Hematopoietic multipotent progenitor cell treated with erythropoietin and hydrocortisone succinate and interleukin-3 and kit ligand, for 8 days (in vitro differentiated cells): ENCODE measurements at places on chromosomes 6 and 20.

DNA sequence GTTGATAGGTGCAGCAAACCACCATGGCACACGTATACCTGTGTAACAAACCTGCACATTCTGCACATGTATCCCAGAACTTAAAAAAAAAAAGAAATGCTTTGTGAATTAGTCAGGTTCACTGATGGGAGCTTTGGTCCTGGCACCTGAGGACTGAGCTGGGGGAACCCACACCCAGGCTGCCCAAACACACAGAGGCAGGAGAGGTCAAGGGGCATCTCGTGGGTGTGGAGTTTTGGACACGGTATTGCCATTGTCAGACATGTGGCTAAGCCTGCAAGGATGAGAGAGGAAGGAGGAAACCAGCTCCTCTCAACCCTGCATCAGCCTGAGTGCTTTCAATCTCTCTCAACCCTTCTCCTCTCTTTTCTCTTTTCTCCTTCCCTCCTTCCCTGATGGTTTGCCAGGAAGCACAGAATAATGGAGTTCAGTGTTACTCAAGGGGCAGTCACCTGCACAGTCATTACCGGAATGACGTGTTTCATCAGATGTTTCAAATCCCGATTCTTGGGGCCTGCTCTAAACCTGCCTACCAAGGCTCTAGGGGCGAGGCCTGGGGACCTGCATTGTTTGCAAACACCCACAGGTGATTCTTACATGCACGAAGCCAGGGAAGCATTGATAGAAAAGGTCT lies 89.9 kb upstream of the NEDD9 start:
- DNase-seq: no peak

DNA sequence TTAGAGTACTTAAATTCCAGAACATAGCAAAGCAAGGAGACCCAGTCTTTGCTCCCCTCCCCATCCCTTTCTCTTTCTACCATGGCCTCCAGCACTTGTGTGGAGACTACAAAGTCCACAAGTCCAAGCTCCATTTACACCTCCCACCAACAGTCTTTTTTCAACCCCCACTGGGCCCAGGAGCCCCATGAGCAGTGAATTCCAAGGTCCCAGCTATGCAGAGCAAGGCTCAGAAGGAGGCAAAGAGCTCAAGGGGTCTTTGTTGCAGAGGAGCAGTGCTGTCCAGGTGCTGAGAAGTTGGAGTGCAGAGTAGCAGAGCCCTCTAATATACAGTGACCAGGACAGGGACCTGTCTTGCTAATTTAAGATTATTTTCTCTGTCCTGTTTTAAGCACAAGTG lies 9.0 kb downstream of the PAK5 start:
- DNase-seq: no peak

GRCh38 chr6:85404564-85405174 lies 45.2 kb upstream of the NT5E start:
- DNase-seq: no peak

DNA sequence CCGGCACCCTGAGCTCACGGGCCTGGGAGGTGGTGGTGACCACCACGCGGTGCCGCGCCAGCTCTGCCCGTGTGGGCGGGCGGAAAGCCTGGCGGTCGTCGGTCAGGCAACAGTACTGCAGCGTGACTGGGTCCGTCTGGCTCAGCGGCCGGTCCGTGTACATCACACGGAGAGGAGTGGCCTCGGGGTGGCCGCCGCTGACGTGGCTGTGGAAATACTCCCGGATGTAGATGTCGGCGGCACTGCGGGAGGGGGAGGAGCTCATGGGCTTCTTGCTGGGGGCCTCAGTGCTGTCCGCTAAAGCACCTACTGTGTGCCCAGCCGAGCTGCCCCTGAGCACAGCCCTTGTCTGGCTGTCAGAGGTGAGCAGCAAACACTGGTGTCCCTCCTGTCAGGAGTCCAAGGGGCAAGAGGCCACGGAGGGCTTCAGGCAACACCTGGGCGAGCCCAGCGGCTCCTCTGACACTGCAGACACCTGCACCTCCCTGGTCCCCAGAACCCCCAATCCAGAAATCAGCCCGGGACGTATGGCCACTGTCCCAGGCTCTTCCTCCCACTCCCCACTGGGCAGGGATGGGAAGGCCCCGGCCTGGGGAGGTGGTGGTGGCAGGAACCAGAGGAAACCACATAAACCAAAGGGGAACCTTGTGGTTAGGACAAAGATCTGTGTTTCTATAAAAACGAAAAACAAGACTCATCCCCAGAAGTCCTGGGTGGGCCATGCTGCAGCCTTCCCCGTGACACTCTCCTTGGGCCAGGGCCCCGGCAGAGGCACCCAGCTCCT lies 6.5 kb downstream of the HELZ2 start:
- peak; percentile 47 for DNase-seq

DNA sequence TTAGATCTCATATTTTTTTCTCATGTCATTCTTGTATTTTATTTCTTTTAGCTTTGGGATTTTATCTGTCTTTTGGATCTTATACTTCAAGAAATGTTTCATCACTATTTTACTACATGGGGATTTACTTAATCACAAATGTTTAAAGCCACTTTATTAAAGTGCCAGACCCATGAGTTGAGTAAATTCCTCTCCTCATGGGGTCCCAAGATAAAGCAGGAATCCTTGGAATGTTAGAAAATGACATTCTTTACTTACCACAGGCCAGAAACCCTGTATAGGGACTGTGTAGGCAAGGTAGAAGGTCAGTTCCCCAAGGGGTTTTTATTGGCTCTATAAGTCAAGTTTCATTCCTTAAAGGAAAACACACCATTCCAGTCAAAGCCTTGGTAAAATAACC lies 28.4 kb upstream of the OR2J2 start:
- no peak for DNase-seq

DNA sequence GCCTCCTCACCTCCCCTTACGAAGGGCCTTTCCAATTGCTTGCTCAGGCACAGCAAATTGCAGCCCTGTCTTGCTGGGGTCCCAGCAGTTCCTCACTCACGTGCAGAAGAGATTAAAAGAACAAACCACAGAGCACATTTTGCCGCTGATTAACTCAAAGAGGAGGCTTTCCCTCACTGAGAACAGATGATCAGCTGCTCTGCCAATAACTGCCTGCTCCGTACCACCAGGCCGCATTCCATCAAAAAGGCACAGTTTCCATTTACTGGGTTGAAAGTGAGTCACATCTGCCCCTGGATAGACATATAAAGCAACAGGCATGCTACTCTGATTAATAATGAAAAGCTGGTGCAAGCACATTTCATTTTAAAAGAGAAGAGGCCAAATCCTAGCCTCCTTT lies 446.8 kb downstream of the PTPRT start:
- no peak for DNase-seq

DNA sequence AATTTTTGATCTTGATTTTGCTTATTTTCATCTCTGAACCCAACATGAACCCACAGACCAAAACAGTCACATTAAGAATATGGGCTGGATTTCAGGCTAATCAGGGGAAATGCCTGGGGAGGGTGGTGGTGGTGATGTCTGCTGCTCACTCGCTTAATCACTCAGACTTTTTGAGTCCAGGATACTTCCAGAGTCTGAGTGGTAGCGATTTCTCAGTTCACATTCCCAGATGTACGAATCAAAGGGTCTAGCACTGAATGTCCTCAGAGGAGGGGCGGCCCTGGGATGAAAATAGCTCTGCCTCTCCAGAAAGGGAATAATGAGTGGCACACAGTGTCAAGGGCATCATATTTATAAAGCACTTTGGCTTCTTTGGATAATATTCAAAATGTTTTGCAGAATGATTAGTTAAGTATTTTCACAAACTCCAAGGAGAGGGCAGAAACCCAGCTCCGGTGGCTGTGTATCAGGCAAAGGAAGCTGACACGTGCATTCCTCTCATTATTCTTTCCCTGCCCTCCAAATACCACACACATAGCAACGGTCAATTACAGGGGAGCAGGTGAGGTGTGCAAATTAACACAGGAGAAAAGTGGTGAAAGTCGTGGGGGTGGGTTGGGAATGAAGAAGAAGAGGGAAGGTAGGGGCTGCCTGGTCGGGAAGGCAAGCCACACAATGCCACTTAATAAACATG lies 345.2 kb upstream of the RSPO3 start:
- no peak for DNase-seq

- DNase-seq: no peak
Observed at GRCh38 chr20:25030649-25031207, 27.2 kb downstream of the ACSS1 start.

DNA sequence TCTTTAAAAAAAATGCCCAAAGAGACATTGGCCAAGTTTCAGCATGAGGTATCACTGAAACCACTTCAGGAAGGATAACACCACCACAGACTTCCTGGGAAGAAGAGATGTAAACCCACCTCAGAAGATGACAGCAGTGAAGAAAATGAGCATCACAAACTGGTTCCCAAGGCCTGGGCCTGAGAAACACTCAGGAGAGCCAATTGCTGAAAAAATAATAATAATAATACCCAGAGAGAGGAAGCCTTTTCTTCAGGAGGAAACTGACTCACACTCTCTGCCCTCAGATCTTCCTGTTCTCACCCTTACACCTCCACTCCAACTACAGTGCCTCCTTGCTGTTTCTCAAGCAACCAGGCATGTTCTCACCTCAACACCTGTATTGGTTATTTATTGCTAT lies 68.1 kb upstream of the MAFB start:
- DNase-seq: no peak

DNA sequence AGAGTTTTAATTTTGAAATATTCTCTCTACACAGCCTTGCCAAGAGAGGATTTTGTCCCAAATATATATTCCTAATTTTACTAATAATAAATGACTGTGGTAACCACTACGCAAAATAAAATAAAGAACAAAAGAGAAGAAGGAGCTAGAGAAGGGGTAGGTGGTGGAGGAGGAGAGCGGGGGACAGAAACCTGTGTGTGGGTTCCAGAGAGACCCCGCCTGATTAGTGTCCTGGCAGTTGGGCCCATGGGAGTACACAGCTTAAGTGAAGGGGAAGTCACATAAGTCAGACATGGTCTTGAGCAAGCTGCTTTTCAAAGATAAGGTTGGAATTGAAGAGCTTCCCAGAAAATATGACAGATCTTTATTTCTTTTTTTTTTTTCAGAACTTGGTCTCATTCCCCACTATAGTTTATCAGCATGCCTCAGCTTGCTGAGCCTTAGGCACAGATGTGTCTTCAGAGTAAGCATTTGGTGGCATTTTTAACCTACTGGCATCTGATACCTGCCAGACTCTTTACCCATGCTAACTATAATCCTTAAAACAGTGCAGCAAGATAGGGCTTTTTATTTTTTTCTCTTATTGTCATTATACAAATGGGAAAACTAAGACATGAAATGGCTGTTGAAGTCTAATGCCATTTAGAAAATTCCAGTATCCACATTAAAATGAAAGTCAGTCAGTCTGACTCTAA lies 9.6 kb upstream of the RHAG start:
- DNase-seq: peak; percentile 99

- no peak for DNase-seq
Observed at GRCh38 chr20:19115581-19115980, 96.9 kb upstream of the SLC24A3 start.

DNA sequence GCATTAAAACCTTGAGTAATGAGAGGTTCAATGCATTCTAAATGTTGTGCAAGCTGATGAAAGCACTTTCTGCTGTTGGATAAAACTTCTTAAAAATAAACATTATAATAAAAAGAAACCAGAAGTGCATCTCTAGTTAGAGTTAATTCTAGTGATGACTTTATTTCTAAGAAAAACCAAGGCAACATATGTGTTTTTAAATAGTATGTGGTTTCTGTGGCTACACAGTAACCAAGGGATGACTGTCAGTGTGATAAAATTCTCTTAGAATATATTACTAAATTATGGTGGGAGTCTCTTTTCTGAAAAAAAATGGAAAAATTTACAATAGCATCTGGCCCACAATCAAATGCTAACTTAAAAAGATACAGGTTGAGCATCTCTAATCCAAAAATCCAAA lies 117.0 kb downstream of the ME1 start:
- DNase-seq: no peak

DNA sequence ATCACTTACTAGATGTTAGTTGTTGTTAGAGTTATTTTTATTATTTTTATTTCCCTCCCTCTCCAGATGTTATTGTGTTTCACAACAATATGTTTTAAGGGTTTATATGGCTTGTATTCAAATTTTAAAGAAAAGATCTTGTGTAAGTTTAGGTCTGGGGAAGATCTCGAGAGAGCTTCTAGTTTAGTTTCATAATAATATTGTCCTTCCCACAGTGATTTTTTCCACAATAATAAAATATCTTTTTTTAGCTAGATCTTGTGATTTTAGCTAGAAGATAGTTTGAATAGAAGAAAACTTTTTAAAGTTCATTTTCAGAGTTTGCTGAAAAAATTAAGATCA lies 55.0 kb downstream of the ADGRG6 start:
- DNase-seq: no peak

DNA sequence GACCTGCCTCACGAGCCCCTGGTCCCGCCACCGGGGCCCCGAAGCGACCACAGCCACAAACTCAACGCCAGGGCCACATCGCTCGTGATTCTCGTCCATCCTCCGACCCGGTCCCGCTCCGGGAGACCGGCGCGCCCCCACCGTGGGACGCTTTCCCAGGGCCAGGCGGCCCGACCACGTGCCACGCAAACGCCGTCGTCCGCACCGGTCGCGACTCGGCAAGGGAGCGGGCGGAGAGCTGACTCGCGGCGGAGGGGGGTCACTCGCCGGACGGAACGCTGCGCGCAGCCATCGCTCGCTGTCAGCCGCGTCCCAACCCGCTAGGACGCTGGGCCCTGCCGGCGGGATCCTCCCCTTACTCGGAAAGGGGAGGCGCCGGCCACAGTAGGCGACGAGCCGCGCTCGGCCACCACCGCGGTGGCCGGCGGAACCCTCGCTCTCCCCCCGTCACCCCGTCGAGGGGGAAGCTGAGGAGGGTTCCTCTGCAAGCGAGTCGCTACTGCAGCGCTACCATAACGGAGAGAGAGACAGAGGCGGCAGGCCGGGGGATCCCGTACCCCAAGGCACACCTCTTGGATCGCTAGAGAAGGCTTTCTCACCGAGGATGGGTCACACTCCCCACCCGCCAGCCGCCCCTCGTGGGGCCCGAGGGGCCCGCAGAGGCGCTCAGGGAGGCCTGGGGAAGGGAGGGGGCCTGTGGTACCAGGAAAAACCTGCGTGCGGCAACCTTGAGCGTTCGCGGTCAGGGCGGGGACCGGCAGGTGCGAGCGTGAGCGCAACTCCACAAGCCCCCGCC lies 511.8 kb upstream of the ZNF337 start:
- DNase-seq: no peak

- no peak for DNase-seq
Observed at GRCh38 chr20:1804554-1804956, 90.7 kb upstream of the SIRPA start.

- no peak for DNase-seq
Observed at GRCh38 chr6:167965592-167966539, 31.6 kb upstream of the KIF25 start.
